ENCODE measurements at places on chromosomes 2 and 18.
A peak's percentile ranks its signal among the peaks of the same experiment; 100 is the strongest.

DNA sequence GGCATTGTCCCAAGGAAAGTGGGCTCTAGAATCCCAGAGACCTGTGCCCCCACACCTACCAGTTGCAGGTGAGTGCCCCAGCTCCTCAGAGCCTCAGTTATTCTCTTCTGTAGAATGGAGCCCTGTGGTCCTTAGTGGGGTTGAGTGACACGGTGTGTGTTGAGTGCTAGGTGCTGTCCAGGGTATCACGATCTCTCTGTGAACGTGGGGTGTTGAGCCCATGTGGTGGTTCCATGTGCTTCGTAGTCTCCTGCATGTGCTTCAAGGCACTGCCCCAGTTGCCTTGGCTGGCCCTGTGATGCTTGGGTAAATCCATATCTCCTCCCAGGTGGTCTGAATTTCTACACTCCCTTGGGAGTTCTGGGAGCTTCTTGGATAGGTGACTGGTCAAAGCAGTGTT, 54.9 kb downstream of the SH3RF3 start:
- DNase-seq = no peak

GRCh38 chr2:109517118-109517889, 96.5 kb downstream of the SEPTIN10 start:
- peak; percentile 22 for DNase-seq

DNA sequence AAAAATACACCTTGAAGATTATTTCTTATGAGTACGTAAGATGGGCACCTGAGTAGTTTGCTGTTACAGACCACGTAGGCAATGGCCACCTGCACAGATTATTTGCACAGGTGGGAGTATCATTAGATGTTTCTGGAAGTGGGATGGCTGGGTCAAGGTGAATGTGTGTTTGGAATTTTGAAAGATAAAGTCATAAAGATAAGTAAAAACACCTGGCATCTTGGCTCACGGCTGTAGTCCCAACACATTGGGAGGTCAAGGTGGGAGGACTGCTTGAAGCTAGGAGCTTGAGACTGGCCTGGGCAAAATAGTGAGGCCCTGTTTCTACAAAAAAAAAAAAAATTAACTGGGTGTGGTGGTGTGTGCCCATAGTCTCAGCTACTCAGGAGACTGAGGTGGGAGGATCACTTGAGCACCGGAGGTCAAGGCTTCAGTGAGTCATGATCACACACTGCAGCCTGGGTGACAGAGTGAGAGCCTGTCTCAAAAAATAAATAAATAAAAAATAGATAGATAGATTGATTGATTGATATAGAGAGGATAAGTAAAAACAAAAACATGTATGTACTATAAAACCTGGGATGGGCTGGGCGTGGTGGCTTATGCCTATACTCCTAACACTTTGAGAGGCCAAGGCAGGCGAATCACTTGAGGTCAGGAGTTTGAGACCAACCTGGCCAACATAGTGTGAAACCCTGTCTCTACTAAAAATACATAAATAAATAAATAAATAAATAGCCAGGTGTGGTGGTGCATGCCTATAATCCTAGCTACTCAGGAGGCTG, 30.4 kb downstream of the ODC1 start:
- DNase-seq = no peak

- DNase-seq = no peak
These were observed 55.4 kb downstream of the FAM171B start for GRCh38 chr2:186749219-186749618.

- no peak for DNase-seq
These were observed 210.7 kb upstream of the SALL3 start for GRCh38 chr18:78768656-78769501.

GRCh38 chr18:70671889-70672565, 383.2 kb downstream of the SOCS6 start:
- no peak for DNase-seq

DNA sequence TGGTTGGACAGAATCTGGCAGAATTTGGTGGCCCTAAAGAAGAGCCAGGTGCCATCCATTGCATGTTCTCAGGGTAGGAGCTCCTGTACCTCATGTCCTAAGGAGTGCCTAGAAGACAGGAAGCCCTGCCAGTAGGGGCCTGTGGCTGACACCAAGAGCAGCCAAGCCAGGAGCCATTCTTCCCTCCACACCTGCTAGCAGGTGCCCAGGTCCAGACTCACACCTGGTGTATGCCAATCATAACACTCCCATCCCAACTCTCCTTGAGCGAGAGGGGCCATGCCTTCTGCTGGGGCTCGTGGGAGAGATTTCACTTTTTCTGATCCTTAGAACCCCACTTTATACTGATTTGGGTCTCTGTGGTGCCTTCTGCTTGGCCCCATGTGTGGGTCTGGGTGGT, 26.5 kb upstream of the TMEM37 start:
- DNase-seq = no peak

DNA sequence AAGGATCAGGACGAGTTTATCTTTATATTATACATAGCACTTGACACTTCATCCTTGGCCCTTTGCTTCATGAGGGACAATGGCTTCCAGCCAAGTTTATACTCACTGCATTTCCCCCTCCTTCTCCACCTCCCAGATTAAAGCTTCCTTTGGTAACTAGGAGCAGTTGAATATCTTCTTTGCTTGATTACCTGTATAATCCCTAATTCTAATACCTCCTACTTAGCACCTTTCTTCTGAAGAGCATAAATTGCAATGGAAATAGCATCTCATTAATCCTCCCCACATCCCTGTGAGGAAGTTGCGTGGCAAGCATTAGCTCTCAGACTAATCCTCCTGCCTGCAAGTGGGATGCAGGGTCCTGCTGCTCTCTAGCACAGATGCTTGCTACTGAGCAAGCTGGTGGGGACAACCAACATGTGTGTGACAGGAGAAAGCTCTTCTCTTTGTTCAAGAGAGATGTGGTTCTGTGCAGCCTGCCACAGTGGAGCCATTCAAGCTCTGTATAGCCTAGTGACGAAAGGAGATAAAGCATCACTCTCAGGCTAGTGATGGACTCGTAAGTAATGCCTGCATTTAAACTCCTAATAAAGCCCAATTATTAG, 19.1 kb downstream of the KLHL14 start:
- no peak for DNase-seq

DNA sequence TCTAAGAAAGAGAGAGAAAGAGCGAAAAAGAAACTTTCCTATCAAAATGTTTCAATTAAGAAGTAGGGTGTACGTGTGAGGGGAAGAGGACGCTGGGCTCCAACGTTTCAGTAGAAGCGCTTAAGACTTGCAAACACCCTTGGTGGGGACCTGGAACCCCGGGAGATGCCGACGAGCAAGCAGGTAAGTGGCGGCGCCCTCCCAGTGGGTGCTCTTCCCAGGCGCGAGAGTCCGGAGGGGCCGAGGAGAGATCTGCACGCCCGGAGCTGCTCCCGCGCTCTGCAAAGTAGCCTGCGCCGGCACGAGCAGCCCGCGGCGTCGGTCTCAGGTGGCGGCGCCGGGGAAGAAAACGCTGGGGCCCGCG, 678 bp upstream of the OTX1 start:
- DNase-seq = no peak

DNA sequence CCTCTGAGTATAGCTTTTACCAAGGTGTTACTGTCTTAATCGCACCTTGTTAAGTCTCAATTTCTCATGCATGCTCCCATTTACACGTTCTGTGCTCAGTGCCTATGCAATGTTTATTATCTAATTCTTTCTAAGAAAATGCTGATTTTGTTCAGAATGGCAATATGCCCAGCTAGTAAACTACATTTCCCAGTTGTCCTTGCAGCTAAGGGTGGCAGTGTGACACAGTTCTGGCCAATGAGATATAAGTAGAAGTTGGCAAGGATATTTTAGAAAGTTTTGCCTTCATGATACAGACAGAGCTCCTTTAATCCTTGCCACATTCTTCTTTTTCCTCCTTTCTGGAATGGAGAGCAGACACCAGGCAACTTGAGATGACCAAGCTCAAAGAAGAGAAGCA, 45.3 kb downstream of the POLE4 start:
- DNase-seq = no peak

GRCh38 chr2:32977228-32977758, 30.5 kb downstream of the LTBP1 start:
- DNase-seq = peak; percentile 82

DNA sequence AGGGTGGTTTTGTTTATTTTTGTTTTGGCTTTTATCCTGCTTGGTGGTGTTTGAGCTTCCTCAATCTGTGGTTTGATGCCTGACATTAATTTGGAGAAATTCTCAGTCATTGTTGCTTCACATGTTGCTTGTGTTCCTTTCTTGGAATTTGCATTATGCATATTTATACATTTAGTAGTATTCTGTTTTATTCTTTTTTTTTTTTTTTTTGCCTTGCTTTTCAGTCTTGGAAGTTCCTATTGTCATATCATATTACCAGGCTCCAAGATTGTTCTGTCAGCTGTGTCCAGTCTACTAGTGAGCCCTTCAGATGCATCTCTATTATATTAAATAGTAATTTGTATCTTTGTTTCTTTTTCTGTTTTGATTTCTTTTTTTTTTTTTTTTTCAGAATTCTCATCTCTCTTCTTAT, 77.0 kb downstream of the EPC2 start:
- no peak for DNase-seq

GRCh38 chr2:71943238-71944182, 204.2 kb downstream of the CYP26B1 start:
- DNase-seq = no peak

DNA sequence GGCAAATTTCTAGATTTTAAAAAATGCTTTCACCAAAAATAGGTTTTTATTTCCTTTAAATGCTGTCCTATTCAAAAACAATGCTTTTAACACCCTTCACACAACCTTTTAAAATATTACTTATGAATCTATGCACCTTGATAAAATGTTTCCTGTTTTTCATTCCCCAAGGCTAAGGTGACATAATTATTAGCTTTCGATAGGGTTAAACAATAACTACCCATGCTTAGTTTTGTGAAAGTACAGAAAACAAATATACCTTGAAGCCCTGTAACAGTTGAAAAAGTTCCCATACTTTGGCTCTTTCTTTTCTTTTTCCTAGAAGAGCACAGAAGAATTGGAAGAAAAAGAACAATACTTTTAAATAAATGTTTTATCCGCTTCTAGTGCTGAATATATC, 54.9 kb upstream of the ITPRID2 start:
- DNase-seq = no peak

- DNase-seq = peak; percentile 32
These were observed 318.8 kb upstream of the KCNH7 start for GRCh38 chr2:163157411-163157810.

GRCh38 chr2:38733300-38733971, 17.7 kb downstream of the SRSF7 start:
- no peak for DNase-seq

GRCh38 chr18:6060149-6060548, 164.8 kb upstream of the TMEM200C start:
- no peak for DNase-seq

- DNase-seq = no peak
These were observed 3.6 kb downstream of the PNKD start for GRCh38 chr2:218273908-218274249.
